ENCODE measurements at places on chromosomes 3 and 15.

DNA sequence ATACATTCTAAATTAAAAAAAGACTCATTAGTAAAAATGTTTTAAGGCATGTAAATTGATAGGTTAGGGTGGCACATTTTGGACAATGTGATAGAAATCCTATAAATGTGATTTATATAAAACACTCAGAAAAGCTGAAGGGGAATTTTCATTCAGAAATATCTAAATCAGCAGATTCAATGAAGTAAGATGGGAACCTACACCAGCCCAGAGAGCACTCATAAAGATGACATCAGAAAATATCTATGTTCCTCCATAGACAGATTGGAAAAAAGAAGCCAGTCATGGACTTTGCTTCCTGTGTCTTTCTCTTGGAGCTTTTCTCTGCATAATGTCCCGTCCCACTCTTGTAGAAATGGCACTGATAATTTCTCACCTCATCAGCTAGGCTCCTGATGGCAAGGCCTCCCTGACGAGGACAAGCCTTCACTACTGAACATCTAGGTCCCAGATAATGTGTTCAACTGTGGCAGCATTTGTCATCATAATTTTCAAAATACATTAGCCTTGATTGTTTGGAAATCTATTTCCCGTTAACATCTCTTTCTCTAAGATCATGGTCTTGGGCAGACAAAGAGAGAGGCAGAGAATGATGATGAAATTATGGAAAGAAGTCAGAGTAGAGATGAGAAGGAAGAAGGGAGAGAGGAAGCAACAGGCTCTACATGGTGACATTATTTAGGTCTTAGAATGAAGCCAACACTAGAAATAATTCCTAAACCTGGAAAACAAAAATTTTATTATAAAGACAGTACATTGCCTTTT is 354.4 kb downstream of the NTRK3 start:
- DNase-seq = no peak

GRCh38 chr3:99537416-99537815 is 101.0 kb upstream of the COL8A1 start:
- no peak for DNase-seq

DNA sequence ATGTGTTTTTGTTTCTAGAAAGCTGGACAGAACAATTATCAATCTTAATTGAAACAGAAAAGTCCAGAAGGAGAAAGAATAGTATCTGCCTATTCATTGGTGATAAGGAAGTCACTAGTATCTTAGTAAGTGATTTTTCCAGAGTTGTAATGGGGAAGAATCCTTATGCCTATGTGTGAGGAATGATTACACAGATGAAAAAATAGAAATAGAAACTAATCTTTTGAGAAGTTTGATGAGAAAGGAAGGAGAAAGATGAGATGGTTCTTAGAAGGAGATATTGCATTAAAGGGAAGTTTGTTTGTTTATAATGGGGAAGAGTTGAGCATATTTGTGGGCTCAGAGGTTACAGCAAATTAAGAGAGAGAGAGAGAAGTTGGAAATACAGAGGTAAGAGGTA is 42.7 kb upstream of the CBLB start:
- DNase-seq = no peak

DNA sequence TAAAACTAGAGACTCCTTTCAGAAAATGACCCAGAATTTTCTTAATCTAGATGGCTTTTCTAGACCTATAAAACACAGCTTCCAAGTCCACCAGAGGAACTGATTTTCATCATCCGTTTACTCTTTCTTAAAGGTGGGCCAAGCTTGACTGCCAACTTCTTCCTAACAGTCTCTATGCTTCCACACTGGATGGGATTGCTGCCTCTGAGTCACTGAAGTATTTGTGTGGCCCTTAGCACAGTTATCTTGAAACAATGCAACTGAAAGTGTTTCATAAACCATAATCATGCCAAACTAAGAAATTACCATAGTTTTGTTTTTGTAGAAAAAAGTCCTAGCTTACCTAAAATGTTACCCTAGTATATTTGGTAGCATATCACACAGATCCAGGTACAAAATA is 985.7 kb downstream of the TUSC7 start:
- DNase-seq = no peak

- DNase-seq = peak; percentile 4
Measured at GRCh38 chr3:113035387-113035982, 44.7 kb downstream of the GTPBP8 start.

GRCh38 chr3:8489278-8489792 is 12.3 kb upstream of the LMCD1 start:
- DNase-seq = peak; percentile 56

GRCh38 chr3:193190146-193190786 is 50.8 kb upstream of the PLAAT1 start:
- DNase-seq = peak; percentile 86

All from NCI-H526 treated with DMSO at 0.1 percent for 48 hours (cell line).